ENCODE measurements at places on chromosomes 7 and 10.

- no peak for DNase-seq
Observed at GRCh38 chr10:132563485-132564248, 26.1 kb downstream of the INPP5A start.

DNA sequence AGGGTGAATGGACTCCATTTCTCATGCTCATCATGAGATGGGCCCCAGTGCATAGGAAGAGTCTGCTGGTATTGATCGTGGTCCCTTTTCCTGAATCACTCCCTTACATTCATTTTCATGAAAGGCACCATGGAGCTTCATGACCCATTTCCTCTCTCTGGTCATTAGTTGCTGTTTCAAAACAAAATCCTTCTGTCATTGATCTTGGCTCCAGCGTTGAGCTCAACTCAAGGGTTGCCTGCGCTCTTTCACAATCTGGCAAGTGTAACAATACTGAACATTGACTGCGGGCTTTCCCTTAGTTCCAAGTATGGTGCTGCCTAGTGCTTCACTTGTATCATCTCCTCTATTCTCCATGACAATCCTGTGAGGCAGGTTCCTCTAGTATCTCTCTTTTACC lies 197.6 kb downstream of the TMEM178B start:
- peak; percentile 7 for DNase-seq

DNA sequence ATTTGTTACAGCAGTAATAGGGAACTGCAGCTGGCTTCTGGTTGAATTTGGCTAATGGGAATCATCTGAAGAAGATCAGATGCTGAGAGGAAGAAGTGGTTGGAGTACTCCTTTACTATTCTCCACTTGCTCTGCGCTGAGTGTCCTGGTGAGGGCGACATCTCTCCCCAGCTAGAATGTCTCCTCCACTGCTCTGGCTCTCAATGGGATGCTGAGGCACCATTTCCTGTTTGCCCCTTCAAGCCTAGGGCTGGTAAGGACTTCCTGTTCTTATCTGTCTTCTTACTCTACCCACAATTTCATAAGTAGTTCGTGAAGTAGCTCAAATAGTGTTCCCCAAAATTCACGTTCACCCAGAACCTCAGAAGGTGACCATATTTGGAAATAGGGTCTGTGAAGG lies 43.2 kb upstream of the TES start:
- DNase-seq: no peak

DNA sequence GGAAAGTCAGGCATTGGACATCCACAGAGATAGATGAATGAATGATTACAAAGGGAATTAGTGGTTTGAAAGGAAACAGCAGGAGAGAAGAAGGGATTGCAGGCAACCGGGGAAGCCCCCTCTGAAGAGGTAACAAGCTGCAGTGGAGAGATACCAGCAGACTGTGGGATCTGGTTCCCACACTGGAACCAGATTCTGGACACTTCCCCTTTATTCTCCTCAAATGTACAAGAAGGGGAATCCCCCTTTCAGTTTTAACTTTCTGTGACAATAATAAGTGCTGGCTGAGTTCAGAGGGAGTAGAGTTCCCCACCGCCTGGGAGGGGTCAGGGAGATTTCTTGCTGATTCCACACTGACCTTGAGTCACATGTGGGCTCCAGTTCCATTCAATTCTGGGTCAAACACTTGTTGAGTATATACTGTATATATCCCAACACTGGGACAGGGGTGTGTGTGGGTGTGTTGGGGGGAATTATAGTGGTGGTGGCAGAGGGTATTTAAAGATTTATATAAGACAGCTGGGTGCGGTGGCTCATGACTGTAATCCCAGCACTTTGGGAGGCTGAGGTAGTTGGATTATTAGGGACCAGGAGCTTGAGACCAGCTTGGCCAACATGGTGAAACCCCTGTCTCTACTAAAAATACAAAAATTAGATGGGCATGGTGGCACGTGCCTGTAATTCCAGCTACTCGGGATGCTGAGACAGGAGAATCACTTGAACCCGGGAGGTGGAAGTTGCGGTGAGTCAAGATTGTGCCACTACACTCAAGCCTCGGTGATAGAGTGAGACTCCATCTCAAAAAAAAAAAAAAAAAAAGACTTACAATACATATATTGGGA lies 16.5 kb upstream of the DDIT4 start:
- no peak for DNase-seq

DNA sequence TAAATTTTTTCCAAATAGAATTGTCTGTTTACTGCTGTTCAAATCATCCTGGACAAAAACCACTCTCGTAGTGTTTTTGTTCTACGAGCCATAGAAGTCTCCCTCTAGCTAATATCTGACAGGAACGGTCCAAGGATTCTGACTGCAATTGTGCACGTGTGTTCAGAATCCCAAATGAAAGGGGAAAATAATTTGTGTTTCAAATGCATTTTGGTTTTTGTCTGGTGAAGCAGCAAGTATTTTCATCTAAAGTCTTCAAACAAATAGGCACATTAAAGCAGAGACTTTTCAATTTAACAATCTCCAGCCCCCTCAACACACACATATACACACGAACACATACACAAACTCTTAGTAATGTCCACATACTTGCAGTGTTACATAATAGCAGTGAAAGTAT lies 475 bp downstream of the NEUROD6 start:
- DNase-seq: no peak

DNA sequence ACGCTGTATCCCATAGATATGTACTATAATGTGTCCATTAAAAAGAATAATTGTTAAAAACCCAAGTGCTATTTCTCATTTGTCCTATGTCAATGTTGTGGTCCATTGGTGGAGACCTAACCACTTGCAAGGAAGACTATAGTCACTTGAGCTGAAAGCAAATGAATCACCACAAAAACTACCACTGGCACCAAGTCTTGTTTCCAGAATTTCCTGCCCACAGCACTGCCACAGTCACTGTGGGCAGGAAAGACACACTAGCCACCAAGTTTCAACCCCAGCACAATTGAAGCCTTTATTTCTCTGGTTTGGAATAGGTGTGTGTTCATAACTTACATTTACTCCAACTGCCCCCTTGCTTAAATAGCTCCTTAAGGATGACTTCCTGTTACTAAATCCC lies 12.4 kb downstream of the DIP2C start:
- DNase-seq: no peak

GRCh38 chr10:75033399-75034130 lies 77.9 kb upstream of the SAMD8 start:
- DNase-seq: no peak

- DNase-seq: no peak
Observed at GRCh38 chr10:19209319-19209718, 160.7 kb downstream of the MALRD1 start.

DNA sequence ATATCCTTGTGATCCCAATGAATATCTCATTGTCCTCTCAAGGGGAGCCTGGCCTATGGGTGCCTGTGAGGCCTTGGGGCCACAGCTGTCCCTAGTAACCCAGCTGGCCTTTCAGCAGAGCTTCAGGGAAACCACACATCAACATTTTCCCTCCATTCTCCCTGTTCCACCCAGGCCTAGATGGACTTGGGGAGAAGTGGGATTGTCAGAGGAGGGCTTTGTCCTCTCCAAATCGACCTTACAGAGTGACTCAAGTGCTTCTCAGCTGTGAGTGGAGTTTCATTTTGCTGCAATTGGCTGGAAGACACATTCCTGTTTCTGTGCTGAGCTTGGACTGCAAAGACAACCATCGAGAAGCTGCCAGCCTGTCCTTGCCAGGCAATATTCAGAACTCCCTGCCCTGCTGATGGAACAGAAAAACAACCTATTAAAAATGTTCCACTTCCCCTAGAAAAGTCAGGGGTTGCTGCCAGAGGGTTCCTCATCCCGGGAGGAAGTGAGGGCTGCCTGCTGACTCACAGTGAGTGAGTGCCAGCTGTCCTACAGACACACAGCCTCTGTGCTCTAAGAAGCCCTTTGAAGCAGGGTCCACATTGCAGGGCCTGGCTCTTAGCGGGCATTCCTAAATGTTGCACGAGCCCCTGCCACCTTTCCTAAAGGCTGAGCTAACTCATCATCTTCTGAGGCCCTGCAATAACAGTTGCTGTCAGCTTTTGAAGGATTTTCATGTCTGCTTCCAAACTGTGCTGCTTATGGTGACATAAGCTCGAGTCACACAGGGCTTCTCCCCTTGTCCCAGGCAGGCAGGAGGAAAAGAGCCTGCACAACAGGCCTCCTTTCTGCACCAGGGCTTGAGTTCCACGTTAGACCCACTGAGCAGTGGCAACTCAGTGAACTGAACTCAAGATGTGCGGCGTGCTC lies 20.5 kb downstream of the STRA8 start:
- peak; percentile 91 for DNase-seq

GRCh38 chr7:801940-802381 lies 30.3 kb upstream of the SUN1 start:
- DNase-seq: no peak

DNA sequence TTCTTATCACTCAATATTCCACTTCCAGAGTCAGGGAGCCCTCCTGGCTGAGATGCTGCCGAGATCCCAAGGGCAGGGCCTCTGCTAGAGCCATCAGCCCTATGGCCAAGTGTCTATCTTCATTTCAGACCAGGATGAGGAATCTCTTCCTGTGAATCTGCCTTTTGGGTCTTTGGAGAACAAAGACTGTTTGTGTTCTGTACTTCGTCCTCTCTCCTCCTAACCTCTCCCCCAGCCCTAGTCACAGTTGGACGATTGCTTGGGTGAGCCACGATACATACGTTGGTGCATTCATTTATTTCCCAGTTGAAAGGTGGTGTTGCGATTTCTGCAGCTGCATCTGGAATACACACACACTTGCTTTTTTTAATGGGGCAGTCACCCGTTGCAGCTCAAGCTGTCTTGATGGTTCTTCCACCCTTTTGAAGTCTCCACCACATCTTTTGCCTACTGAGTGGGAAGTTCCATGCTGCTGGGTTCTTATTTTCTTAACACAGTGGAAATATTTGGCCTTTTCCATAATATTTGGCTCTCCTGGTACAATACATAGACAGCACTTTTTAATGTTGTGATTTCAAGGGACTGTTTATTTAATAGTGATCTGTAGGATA lies 26.7 kb downstream of the SH3PXD2A start:
- DNase-seq: peak; percentile 55

GRCh38 chr7:4792537-4793126 lies 17.2 kb downstream of the AP5Z1 start:
- no peak for DNase-seq

DNA sequence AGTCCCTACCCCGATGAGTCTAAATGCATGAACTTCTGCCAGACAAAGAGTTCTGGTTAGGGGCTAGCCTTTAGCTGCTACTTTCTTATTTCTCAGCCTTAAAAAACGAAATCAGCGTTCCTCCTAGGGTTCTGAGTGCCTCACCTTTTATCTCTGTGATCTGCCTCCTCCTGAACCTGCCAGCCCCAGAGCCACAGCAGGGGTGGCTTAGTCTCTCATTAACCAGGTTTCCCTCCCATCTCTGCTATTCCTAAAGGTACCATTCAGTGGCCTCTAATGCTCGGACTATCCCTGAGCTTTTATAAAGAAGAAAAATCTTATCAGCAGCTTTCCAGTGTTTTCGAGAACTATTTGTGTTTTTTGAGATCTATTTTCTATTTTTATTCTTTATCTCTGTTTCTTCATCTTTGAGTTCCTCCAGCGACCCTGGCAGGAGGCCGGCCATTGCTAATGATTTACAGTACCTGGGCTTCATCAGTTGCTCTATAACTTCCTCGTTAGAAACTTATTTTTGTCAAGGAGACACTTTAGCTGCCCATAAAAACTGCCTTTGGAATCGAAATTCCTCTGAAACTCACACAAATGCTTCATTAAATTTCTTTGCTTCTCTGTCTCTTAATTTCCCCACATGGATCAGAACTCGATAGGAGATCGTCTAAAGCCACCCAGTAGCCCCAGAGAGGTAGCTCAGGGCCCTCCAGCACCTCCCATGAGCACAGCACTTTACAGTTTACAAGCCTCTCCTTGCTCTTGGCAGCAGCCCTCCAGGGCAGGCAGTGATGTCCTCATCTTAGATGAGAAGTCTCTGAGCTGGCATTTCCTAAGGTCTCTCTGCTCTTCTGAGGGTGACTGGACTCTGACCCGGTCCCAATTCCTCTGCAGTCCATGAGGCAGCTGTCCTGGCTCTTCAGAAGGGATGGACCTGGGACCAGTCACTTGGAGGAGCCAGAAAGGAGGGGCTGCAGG lies 149.1 kb downstream of the EBF3 start:
- no peak for DNase-seq

GRCh38 chr10:32205670-32206069 lies 141.3 kb downstream of the EPC1 start:
- no peak for DNase-seq

GRCh38 chr7:143458263-143458662 lies 15.0 kb downstream of the TAS2R60 start:
- no peak for DNase-seq

DNA sequence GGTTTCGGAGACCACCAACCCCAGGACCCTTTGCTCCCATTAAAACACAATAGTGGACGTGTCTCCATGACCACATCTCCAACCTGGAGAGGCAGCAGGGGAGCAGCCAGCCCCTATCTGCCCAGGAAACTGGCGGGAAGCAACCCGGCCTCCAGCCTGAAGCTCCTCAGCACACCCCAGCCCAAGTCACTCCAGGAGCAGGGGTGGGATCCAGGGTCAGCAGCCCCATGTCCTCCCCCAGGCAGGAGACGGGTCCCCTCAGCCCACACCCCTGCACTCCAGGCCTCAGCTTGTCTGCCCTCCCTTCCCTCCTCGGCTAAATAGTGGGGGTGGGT lies 601 bp downstream of the ADAM8 start:
- DNase-seq: no peak

DNA sequence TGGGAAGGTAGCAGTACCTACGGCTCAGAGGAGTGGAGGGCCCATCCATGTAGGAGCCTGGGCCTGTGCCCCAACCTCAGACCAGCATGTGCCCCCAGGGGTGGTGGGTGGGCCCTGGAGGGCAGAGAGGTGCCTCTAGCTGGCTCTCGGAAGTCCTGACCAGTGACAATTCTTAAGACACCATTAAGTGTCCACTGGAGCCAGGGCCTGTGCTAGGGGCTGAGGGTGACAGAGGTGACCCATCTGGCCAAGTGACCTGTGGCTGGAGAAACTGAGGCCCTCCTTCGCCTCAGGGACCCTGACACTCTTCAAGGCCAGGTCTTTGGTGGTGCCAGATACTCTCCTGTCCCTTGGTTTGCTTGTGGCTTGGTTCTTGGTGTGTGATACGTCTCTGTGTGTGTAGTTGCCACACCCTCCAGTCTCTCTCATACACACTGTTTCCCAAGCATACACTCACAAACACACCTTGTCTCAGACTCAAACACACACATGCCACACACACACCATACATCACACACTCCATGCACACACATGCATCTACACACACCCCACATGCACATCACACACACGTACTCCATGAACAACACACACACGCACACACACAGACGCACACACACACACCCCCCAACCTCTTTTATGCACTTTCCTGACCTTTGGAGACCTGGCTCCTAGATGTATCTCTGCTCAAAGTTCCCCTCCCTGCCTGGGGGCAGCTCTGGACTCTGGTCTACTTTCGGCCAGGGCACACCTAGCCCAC lies 897 bp upstream of the RAMP3 start:
- DNase-seq: no peak

- DNase-seq: no peak
Observed at GRCh38 chr10:48231178-48231577, 43.3 kb downstream of the FRMPD2 start.

DNA sequence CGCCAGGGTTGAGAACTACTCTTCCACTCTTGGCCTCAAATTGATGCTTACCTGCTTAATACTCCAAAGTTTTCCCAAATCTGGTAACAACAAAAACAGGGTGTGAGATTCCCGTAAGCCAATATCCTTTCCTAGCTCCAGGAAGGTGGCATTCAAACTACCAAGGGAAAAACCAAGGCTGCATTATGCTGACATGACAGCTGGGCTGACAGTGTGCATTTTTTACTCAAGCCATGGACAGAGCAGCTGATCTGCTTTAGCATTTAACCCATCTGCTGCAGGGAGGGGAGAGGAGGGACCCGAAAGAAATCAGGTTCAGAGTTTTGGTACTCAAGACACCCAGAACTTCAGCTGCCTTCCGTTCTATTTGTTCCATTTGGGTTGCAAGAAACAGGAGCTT lies 49.8 kb upstream of the RAPGEF5 start:
- no peak for DNase-seq

Measured in foreskin melanocyte (primary cell).